Activated CD4-positive, alpha-beta T cell treated with anti-CD3 and anti-CD28 coated beads, Interleukin-10, Interleukin-2, amounts not matched to agents 100 ng/mL and 50 ng/mL, durations not matched to agents 16 hours and 8 hours (primary cell): ENCODE measurements at places on chromosomes 2 and 18.

GRCh38 chr18:70195852-70196434 lies 9.5 kb downstream of the RTTN start:
- DNase-seq, result peak; percentile 51

- no peak for DNase-seq
Measured at GRCh38 chr2:211331736-211332135, 775.3 kb downstream of the CPS1 start.

DNA sequence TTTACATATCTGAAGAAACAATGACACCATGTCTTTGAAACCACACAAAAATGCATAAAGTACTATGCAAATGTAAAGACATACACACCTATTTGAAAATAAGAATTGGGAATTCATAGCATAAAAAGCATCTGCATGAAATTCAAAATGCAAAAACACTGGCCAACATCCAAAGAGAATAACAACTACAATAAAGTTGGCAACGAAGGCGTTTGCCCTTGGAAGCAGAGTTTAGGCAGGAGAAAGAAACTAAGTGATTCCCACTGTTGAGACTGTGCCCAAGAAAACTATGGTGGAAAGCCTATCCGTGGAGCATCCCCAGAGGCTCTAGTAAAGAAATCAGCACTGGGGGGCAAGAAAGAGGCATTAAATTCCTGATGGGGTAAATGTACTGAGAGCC lies 292.8 kb downstream of the RIT2 start:
- DNase-seq, result no peak

DNA sequence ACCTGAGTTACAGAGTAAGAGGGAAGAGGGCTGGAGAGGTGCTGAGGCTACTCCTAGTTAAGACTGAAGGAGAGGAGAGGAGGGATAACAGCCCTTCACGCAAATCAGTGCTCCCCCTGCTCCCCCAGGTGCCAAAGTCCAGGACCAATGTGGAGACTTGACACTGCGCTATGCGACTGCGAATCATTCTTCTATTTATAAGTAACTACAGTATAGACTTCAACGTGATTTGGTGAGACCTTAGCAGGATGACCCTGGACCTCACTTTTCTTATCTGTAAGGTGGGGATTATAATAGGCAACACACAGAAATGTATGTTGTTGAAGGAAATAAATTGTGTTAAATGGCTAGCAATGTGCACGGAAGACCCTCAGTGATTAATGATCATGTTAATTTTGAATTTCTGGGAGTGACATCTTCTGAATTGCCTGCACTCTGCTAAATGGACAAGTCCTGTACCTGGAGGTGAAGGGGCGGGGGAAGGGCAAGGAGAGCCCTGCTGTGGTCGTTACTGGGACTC lies 11.0 kb downstream of the EN1 start:
- no peak for DNase-seq

GRCh38 chr2:156803967-156804366 lies 367.8 kb downstream of the GPD2 start:
- DNase-seq, result no peak

GRCh38 chr2:232838406-232838874 lies 31.6 kb upstream of the SNORC start:
- DNase-seq, result peak; percentile 89
